Occipital lobe (tissue), 3 donors: ENCODE measurements at places on chromosomes 4 and X. TPM values are rescaled to one million over a fixed set of nuclear protein-coding genes. Genes with fewer than 3 reads are reported as not detected.

DNA sequence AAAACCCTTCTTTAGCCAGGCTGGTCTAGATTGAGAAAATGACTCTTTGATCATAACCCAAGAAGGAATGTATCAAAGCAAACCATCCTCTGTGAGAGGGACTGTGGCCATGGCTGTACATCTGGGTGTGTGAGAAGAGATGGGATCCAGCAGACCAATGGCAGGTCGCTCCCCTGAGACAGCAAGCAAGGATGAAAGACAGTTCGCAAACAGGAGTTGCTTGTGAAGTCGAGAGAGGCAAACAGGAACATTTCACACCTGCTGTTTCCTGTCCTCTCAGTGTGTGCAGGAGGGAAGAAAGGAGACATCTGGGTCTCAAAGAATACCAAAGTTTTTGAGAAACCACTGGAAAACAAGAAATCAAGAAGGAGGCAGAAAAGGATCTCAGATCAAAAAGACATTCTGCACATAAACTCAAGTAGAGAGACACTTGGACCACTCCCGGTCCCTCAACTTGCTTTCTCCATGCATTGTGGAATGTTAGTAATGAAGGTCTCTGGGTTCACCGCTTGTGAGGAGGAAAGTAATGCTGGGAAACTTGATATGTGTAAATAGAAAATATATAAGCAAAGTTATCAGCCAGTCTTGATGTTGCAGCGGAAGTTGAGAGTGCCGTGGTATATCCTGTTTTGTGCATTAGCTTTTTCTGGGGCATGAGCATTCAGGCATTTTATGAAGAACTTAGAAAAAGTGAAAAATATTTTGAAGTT is 327.5 kb downstream of the BMPR1B start:
- DNase-seq, result no peak

DNA sequence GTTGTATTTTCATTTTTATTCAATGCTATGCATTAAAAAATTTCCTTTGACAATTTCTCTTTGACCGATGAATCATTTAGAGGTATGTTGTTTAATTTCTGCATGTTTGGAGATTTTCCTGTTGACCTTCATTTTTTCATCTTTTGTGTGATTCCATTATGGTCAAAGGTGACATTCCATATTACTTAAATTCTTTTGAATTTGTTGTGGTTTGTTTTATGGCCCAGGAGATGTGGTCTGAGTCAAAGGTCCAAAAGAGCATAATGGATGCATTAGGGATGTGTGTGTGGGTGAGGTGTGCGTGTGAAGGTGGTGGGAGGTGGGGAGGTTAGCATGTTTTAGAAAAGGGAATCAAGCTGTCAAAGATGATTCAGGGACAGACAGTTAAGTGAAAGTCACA is 76.0 kb upstream of the GIMD1 start:
- no peak for DNase-seq

- DNase-seq, result no peak
Measured at GRCh38 chr4:152363904-152364303, 172.0 kb downstream of the FBXW7 start.

GRCh38 chr4:30614771-30615170 is 105.4 kb upstream of the PCDH7 start:
- DNase-seq, result no peak

DNA sequence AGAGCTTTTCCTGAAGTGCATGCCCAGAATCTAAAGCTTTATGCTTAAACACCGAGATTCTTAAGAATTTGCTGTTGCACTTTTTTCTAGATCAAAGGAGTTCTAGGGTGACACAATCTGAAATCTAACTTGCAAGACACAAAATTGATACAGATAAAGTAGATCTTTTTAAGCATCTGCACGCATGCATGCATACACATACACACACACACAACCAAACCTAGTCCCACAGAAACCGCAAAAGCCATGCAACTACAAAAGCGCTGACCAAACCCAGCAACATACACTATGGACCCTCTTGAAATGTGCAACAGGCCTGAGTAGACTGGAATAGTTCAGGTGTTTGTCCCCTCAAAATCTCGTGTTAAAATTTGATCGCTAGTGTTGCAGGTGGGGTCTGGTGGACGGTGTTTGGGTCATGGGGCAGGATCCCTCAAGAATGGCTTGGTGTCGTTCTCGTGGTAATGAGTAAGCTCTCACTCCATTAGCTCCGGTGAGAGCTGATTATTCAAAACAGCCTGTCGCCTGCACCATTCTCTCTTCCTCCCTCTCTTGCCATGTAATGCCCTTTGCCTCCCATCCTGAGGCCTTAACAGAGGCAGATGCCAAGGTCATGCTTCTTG is 52.7 kb downstream of the IRF2 start:
- no peak for DNase-seq

GRCh38 chr4:153798901-153799693 is 10.2 kb upstream of the SFRP2 start:
- no peak for DNase-seq

GRCh38 chrX:134382821-134383220 is 77.1 kb upstream of the HPRT1 start:
- DNase-seq, result no peak

GRCh38 chr4:73776321-73776729 is 36.0 kb downstream of the CXCL8 start:
- DNase-seq, result no peak

The DCAF8L2 gene
- total RNA-seq, result not detected

DNA sequence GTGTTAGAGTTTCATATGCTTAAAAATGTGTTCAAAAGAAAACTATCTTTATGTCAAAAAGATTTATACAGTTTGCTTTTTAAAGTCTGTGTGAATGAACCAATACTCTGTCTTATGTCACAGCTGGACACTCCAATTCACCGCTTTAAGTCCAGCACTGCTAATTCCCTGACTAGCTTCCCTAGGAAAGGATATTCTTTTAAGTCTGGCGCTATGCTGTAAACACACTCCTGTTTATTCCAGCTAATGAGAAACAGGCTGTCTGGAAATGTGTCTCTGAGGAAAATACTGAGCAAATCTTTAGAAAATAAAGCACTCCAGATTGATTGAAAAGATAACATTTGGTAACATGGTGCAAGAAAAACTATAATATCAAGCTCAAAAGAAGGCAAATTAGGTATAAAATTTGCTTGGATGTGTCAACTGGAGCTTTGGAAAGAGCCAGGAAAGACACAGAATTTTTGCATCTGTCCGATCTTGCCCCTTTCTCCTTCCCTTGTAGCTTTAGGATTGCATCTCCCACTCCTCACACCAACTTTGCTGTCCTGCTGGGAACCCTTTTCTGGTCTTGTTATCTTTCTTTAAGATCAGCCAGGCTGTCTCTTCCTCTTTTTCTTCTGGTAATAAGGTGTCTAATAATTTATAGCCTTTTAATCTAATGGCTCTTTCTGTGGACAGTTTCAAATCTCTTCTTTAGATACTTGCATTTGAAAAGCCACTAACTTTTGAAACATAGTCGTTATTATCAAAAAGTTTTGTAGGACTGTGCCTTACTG is 40.9 kb upstream of the VEGFC start:
- DNase-seq, result no peak

The GYPE gene
- total RNA-seq, result 0.31 TPM

The DMRTC1B gene
- 0.31 TPM for total RNA-seq

GRCh38 chrX:8748855-8749254 is 16.9 kb upstream of the ANOS1 start:
- DNase-seq, result no peak

DNA sequence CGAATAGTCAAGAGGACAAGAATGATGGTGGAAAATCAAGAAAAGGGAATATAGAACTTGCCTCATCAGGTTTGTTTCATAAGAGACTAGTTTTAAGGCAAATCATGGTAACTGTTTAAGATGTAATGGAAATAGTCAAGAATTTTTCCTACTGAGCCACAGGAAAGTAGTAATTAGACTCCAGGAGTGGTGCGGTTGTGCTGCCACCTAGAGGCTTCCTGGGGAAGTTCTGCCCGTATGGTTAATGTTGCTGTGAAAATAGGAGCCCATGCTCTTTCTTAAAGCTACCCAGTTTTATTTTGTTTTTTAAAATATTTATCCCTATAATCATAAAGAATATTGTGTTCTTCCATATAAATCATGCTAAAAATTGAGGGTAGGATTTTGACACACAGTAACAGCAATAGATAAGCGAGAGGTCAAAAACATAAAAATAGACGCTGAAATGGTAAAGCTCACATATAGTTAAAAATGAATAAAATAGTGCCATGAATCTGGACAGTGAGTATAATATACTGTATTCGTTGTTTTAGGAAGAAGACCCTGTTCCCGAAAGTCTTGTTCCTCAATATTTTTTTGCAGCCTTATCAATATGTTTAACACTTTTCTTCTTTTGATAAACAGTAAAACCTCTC is 87.0 kb downstream of the PHOX2B start:
- peak; percentile 7 for DNase-seq

GRCh38 chr4:10115271-10115796 is 1.3 kb downstream of the WDR1 start:
- no peak for DNase-seq

The DCLK2 gene
- total RNA-seq, result 65.0 TPM

GRCh38 chr4:80489798-80490197 is 154.3 kb downstream of the CFAP299 start:
- DNase-seq, result no peak

The ARX gene
- total RNA-seq, result 6.2 TPM

GRCh38 chr4:1538941-1539772 is 132.9 kb upstream of the NKX1-1 start:
- no peak for DNase-seq

DNA sequence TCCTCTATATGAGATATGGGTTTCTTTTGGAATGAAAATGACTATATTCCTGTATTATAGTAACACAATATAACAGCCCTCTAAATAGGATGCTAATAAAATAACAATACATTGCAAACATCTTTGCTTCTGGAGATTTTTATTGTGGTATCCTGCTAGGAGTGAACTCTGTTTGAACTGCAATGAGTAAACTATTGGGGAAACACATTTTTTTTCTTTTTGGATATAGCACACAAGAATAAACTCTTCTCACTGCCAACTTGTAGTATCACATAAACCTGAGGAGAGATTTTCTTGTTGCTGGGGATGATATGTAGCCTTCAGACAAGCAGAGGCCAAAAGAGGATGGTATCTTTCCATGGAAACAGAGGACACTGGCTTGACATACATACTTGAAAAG is 238.2 kb downstream of the C4orf33 start:
- DNase-seq, result no peak

DNA sequence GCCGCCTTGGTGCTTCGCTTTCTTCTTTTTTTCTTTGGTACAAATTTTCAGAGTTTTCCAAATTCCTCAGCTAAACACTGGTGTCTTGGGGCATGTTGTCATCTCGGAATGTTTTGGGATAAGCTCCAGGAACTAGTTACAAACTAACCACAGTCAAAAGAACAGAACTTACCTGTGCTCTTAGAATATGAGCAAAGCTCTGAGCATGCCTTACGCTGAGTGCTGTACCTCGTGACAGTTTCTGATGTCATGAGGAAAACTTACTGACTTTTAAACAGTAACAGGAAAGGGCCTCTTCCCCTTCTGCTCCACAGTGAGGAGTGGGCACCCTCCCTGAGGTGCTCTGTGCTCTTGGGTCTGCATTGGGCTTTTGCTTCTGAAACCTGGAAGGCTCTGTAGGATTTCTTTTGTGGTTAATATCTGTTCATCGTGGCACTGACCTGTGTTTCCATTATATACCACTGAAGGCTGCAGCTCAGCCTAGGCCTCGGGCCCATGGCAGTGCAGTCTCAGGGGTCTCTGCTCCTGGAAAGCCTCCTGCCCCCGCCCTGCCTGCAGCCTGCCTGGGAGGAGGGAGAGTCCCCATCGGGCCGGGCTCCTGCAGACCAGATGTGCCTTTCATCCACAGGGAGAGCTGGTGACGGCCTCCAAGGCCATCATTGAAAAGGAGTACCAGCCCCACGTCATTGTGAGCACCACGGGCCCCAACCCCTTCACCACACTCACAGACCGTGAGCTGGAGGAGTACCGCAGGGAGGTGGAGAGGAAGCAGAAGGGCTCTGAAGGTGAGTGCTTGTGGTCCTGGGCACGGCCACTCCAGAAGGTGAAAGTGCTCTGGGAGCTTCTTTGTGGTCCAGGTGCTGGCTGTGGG is 48.7 kb downstream of the NOP14 start:
- no peak for DNase-seq

The NUDT10 gene
- 39.1 TPM for total RNA-seq

DNA sequence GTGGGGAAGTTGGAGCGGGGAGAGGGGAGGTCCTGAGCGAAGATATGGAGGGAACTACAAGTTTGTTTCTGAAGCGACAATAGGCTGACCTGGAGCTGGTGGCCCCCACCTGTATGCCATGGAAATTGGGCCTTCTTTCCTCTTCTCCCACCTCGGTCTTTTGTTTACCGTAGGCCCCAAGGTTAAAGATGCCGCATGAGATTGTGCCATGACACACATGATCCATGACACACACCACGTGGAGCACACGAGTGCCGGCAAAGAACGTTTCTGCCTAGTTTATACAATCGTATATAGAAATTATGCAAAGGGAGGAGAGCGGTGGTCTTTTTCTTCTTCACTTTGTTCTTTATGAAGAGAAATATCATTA is 408 bp downstream of the TMEM33 start:
- no peak for DNase-seq

The GNPDA2 gene
- 51.3 TPM for total RNA-seq

The ATOH1 gene
- not detected for total RNA-seq

The HERC5 gene
- total RNA-seq, result 2.5 TPM

DNA sequence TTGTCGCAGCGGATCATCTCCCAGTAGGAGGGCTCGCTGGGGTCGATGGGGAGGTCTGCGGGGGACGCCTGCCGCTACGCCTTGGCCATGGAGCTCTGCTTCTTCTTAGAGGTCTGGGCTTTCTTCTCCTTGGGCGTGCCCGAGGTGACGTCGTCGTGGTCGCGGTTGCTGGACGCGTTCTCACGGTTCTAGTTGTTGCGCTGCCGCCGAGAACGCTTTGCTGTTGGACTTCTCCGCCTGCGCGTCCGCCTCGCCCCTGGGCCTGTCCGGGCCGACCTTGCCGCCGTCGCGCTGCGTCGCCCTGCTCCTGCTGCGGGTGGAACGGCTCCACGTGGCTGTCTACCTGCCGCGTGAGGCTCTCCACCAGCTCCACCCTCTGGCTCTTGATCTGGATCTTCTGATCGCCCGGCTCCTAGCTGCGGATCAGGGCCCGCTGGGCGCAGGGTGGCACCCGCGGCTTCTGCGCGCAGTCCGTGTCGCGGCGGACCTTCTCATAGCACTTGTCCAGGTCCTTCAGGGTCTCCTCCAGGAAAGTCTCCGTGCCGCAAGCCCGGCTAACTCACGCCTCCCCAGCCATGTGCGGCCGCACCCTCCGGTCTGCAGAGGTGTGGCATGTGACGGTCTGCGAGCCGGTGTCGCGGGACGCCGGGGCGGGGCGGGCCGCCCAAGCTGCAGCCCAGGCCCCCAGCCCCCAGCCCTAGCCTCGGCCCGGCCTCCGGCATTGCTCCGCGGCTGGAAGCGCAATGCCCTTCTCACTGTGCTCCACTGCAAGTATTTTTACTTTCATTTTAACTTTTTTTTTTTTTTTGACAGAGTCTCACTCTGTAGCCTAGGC is 40.5 kb upstream of the OGT start:
- peak; percentile 0 for DNase-seq

DNA sequence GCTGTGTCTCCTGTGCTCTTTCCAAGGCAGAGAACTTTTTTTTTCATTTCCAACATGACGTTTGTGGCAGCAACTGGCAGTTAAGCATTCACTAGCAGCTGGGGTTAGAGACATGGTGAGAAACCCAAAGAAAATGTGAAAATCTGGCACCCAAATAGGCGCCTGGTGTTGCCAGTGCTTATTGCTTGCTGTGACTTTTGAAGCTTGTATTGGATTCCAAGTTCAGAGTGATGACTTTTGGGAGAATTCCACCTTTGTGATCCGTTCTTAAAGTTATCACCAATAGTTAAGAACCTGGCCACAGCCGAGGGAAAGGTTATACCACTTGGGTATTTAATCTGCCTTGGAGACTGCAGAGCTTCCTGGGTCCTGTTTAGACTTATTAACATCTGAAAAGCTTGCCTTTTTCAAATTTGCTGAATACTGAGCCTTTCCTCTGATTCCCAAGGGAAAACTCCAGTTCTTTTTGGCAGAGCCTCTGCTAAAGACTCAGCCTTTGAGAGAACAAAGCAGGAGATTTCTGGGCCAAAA is 101.0 kb downstream of the OPHN1 start:
- DNase-seq, result peak; percentile 0
